ENCODE measurements at places on chromosomes 1 and 21.
A peak's percentile ranks its signal among the peaks of the same experiment; 100 is the strongest.

DNA sequence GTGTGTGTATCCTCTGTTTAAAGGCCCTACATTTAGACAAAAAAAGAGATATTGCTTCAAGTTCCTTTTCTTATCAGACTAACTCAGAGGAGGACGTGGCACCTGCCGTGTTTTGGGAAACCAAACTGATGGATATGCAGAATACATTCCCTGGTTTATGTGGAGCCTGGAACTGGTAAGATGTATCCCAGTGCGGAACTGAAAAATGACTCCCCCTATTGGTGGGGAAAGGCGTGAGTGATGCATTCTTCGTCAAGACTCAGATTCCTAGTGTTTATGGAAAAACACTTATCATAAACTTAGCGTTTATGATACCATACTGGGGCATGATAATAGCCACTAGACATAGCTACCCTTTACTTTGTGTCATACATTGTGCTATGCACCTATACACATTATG lies 154.2 kb downstream of the ZNF326 start:
- no peak for DNase-seq

DNA sequence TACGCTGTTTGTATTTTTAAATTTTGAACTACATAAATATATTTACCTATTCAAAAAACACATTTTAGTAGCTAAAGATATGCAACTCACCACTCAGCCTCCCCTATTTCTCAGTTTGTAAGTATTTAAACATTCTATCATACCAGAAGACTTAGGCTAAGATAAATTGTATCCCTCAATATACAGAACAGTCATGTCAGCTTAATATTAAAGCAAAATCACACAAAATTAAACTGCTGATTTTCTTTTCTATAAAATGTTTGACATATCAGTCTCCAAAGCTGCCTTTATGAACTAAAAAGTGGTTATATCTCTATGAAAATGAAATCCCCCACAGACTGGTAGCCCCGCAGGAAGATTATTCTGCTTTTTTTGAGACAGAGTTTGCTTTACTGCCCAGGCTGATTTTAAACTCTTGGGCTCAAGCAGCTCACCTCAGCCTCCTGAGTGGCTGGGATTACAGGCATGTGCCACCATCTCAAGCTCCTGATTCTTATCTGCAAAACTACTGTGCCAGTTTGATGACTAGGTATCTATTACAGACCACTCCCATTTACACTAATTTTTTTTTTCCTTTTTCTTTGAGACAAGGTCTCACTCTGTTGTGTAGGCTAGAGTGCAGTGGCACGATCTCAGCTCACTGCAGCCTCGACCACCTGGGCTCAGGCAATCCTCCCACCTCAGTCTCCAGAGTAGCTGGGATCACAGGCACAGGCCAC lies 37.6 kb downstream of the NRDC start:
- DNase-seq = no peak

DNA sequence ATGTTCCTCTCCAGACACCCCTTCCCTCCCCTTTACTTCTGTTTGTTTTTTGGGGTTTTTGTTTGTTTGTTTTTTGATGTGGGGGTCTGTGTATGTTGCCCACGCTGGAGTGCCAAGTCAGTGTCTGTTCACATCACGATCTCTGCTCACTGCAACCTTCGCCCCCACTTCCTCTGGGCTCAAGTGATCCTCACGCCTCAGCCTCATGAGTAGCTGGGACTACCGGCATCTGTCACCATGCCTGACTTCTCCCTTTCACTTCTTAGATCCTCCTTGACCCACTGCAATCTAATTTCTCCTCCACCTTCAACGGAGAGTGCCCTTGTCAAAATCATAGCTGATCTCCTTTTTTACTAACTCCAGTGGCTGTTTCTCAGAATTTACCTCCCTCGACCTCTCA lies 100.7 kb upstream of the KIF26B start:
- DNase-seq = no peak

DNA sequence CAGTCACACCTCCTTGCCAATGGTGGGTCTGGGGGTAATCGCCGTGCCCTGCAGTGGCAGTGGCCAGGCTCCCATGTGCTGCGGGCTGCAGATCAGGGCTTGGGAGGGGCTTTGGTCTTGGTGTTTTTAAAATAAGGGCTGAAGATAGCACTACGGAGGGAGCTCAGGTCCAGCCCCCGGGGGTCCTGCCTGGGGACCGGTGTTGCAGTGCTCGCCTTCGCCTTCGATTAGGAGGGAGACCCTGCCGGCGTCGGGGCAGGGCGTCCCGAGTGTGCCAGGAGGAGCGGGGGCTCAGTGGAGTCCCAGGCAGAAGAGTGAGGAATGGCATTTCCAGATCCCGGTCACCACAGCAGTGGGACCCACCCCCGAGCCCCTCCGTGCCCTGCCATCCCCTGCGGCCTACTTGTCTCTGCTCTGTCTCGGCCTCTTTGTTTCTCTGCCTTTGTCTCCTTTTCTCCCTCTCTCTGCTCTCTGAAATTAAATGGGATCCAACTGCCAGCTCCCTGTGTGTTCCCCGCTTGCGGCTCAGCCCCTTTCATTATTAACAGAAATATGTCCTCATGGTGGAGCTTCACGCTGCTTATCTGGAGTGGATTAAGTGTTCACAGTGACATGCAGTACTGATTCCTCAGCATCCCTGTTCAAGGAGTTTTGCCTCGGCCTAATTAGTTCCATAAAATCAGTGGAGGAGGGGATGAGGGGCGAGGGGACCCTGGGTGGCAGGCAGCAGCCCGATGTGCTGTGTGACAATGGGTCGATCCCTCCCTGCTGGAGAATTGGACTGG lies 44.4 kb downstream of the DMRTB1 start:
- no peak for DNase-seq

DNA sequence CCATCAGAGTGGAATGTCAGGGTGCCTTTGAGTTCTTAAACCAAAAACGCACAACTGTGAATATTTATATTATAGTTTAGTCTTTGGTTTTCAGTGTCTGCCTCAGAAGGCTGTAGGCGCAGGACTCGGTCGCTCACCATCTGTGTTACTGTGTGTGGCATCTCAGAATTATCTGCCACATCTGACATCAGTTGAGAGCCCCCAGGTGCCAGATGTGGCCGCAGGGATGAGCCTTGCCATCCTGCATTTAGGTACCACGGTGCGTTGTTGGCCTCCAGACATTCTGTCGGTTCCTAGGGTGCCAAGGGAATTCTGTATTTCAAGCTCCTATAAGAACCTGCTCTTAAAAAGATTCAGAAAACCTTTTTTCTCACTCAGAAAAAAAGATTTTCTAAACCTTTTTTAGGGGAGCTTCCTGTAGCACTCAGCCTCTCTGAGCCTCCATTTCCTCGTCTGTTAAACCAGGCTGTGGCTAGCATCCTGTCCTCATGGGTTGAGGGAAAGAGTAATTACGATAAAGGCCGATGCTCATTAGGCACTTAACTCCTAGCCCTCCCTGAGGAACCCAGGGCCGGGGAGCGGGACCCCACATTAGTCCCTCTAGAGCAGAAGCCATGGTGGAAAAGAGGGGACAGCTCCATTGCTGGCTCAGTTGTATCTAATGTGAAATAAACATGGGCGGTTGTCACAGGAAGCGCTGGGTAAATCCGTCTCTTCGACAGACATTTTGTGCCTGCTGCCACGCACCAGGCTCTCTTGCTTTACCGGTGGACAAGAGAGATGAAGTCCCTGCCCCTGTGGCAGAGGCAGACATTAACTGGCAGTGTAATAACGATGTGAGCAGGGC lies 70.2 kb upstream of the MORC3 start:
- no peak for DNase-seq

DNA sequence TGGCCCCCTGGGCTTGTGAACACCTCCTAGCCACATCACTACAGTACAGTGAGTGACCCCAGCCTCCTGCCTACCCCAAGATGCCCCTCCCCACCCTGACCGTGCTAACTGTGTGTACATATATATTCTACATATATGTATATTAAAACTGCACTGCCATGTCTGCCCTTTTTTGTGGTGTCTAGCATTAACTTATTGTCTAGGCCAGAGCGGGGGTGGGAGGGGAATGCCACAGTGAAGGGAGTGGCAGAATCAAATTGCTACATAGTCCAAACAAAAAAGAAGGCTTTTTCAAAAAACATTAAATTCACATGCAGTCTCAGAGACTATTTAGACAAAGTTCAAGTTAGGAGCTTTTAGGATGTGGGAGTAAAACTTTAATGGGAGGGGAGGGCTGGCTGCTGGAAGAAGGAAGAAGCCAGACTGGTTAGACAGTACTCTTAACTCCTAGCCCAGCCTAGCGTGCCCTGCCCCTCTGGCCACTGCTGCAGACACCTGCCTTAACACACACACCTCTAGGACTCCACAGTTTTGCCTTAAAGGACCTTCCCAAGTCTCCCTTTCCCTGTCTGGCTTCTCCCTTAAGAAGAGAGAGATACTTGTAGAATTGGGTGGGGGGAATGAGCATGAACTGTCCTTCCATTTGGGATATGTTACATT lies 9.4 kb downstream of the PEA15 start:
- DNase-seq = no peak

GRCh38 chr1:154386643-154387352 lies 18.3 kb upstream of the IL6R start:
- DNase-seq = peak; percentile 80

GRCh38 chr1:118815909-118816308 lies 172.2 kb downstream of the TBX15 start:
- no peak for DNase-seq

All from stimulated activated CD8-positive, alpha-beta memory T cell treated with anti-CD3 and anti-CD28 coated beads, Interleukin-4, amount 100 ng/mL, for 24 hours (primary cell).